ENCODE measurements at places on chromosomes 13 and 19.

DNA sequence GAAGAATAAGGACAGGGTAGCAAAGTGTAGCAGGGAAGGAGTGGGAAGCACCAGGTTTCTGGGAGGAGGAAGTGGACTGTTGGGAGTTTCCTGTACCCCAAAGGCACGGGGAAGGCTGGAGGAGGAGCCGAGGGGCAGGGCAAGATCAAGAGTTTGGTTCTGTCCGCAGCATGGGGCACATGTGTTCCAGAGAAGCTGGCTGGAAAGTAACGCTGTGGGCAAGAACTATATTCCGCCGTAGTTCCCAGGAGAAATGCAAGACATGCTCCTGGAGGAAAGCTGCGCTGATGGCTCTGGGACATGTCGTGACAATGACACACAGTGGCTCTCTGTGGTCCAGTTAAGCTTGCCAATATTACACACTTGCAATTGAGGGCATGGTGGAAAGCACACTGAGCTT lies 51.7 kb upstream of the KPNA3 start:
- H3K27me3 ChIP-seq = no peaks in the 10 kb centered on the region
- H3K27ac ChIP-seq = no peak overlapping the region
- no peaks in the 10 kb centered on the region for H3K36me3 ChIP-seq
- no peak for DNase-seq

- no peaks in the 10 kb centered on the region for H3K36me3 ChIP-seq
- H3K27me3 ChIP-seq = no peaks in the 10 kb centered on the region
- no peak overlapping the region for H3K4me3 ChIP-seq
Observed at GRCh38 chr13:20494656-20495055, 31.0 kb downstream of the CRYL1 start.

DNA sequence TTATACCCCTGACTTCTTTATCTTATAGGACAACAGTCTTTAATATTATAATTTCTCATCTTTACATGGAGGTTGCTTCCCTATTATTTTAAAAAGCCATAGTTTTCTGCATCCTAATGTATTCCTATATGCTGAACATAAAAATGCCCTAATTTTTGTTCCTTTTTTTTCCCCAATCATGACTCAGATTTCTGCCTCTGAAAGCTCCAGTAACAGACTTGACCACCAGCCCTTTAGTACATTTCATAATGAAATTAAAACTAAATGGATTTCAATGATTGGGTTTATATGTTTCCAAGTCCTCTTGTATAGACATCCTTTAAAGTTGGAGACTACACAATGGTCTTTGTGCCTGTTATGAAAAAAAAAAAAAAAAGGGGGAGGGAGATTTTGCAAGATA lies 712.5 kb downstream of the DIAPH3 start:
- no peak for DNase-seq
- H3K4me3 ChIP-seq = no peak overlapping the region
- H3K27me3 ChIP-seq = no peaks in the 10 kb centered on the region
- H3K4me1 ChIP-seq = peaks cover 3% of the 10 kb centered on the region

DNA sequence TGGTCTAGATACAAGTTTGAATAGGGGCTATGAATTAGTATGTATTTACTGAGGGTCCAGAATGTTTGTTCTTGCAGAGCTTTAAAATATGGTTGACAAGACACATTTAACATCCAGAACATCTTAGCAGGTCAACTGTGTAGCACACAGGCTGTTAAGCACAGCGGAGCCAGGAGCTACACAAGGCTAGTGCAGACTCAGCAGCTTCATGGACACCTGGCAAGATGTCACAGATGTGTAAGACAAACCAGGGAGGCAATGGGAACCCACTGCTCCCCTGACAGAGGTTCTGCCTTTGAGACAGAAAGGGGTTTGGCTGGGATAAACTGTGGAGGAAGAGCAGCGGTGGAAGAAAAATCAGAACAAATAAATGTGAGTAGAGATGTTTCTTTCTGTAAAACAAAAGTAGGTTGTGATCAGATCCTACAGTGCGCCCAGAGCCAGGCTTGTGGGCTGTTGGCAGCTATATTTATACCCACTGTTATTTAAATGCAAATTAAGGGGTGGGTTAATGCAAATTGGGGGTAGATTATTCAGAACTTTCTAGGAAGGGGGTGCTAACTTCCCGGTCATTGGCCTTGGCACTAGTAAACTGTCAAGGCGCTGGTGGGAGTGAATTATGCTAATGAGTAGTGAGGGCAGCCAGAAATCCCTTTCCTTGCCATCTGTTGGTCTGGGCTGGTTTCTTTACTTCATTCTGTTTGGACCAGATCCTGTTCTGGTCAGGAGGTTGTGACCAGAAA lies 33.0 kb downstream of the MIPEP start:
- peaks cover 7% of the 10 kb centered on the region for H3K4me1 ChIP-seq
- H3K27me3 ChIP-seq = no peaks in the 10 kb centered on the region
- DNase-seq = no peak
- no peak overlapping the region for H3K27ac ChIP-seq

GRCh38 chr19:7823686-7824301 lies 6.2 kb upstream of the EVI5L start:
- H3K4me3 ChIP-seq = no peak overlapping the region
- no peaks in the 10 kb centered on the region for H3K4me1 ChIP-seq
- no peak overlapping the region for H3K27ac ChIP-seq
- no peaks in the 10 kb centered on the region for H3K36me3 ChIP-seq

- DNase-seq = no peak
- H3K4me3 ChIP-seq = no peak overlapping the region
- no peaks in the 10 kb centered on the region for H3K36me3 ChIP-seq
- no peaks in the 10 kb centered on the region for H3K4me1 ChIP-seq
- no peaks in the 10 kb centered on the region for H3K27me3 ChIP-seq
Observed at GRCh38 chr19:8690753-8691539, 7.6 kb downstream of the ACTL9 start.

DNA sequence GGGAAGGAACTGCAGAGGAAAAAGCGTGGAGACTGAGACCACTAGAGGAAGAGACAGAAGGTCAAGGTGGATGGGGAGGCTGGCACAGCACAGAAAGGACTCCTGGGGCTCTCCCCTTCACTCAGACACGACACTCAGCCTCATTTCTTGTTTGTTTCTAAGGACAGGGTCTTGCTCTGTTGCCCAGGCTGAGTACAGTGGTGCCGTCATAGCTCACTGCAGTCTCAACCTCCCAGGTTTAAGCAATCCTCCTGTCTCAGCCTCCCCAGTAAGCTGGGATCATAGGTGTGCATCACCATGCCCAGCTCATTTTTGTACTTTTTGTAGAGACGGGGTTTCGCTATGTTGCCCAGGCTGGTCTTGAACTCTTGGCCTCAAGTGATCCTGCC lies 11.4 kb upstream of the SEMA6B start:
- H3K36me3 ChIP-seq = no peaks in the 10 kb centered on the region
- peaks cover 9% of the 10 kb centered on the region for H3K4me1 ChIP-seq
- no peaks in the 10 kb centered on the region for H3K27me3 ChIP-seq
- H3K4me3 ChIP-seq = no peak overlapping the region
- DNase-seq = no peak

DNA sequence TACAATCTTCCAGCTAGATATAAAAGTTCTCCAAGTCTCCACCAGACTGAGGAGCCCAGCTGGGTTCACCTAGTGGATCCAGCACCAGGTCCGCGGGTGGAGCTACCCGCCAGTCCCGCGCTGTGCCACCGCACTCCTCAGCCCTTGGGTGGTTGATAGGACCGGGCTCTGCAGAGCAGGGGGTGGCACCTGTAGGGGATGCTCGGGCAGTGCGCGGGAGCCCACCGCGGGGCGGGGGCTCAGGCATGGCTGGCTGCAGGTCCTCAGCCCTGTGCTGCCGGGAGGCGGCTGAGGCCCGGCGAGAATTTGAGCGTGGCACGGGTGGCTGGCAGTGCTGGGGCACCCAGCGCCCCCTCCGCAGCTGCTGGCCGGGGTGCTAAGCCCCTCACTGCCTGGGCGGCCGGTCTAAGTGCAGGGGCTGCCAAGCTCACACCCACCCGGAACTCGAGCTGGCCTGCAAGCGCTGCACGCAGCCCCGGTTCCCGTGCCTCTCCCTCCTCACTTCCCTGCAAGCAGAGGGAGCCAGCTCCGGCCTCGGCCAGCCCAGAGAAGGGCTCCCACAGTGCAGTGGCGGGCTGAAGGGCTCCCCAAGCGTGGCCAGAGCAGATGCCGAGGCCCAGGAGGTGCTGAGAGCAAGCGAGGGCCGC lies 542.8 kb upstream of the PCDH9 start:
- H3K27ac ChIP-seq = no peak overlapping the region
- no peaks in the 10 kb centered on the region for H3K27me3 ChIP-seq
- no peak overlapping the region for H3K4me3 ChIP-seq
- no peaks in the 10 kb centered on the region for H3K4me1 ChIP-seq
- no peak for DNase-seq

Data from IMR-90 (cell line).